DND-41 (cell line): ENCODE measurements at places on chromosomes 7 and 10.
A peak's percentile ranks its signal among the peaks of the same experiment; 100 is the strongest.

DNA sequence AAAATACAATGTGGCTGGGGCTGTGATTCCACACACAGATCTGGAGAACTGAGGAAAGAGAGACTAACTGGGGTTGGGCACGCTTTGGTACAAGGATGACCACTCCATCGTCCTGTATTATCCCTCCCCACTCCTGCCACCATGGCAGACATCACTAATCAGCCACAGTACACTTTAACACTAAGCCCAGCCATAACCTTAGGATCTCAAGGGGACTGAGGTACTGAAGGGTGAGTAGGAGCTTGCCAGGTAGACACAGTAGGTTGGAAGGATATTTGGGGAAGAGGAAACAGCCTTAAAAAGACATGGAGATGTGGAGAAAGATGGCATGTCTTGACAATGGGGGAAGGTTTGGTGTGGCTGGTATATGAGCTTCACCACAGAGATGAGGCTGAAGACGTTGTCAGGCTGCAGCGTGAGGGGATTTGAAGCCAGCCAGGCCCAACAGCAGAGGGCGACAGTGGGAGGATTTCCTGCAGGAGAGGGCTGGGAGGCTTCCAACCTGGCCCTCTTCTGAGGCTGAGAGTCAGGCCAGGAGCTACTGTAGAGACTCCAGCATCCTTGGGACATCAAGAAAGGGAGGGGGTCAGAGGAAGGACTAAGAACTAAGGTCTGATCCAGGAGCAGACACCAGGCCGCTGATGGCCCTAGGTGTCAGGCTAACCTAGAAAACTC lies 58.6 kb upstream of the COL13A1 start:
- DNase-seq = peak; percentile 12

DNA sequence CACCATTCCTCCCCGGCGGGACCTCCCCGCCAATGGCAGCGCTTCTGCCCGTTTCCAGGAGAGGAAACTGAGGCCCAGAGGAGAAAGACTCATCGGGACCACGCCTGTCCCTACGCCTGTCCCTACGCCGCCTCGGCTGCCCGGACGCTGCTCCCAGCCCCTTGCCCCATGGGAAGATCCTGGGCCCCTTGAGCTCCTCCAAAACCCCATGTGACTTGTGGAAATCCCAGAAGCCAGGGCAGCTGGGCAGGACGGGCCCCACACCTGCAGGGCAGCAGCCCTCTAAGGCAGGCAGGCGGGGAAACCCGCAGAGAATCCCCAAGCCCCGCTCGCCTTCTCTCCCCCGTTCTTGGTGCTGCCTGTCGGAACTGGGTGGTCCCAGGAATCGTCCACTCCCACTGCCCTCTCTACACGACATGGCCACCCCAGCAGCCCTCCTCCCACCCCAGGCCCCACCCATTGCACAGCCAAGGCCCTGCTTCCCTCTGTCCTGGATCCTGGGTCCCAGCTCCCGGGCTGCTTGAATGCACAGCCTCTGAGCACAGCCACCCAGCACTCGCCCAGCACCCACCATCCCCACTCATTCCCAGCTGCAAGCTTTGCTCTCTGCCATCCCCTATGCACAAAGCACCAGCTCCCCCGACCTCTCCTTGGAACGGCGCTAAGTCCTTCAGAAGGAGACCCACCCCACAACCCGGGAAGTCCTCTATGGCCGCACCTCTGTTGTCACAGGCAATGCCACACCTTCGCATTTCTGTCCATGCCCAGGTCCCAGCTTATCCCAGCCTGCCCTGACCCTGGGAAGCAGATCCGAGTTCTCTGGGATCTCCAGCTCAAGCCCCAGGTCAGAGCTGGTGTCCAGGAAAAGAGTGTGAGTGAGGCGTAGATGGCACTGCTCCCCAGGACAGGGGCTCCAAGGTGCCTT lies 50.6 kb downstream of the SLC29A4 start:
- no peak for DNase-seq

GRCh38 chr10:104340111-104340526 lies 1.9 kb upstream of the ITPRIP start:
- no peak for DNase-seq

DNA sequence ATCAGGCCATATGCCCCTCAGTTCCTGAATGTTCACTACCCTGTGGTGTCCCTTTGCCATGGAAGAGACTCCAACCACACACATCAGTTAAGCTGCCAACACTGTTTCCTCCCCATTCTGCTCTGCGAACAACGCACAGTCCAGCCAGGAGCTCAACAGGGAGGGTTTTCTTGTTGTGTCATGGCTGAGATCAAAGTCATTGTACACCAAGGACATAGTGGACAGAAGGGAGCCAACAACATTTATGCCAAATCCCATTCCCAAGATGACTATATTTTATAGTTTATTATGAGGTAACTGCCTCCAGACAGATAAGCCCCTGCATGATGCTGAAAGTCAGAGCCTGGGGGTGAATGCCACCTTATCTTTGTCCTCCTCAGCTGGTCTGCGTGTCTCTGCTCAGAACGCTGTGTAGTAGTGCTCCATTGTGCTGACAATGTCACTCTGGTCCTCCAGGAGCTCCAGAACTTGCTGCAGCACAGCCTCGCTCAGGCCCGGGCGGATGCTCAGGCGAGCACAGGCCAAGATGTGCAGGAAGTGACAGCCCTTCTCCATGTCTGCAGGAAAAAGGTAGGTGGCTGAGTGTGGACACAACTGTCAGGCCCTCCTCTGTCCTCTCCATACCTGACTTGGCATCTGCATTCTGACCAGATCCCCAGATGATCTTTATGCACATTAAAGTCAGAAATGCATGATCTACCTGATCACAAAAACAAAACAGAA lies 27.1 kb upstream of the SH3PXD2A start:
- no peak for DNase-seq

DNA sequence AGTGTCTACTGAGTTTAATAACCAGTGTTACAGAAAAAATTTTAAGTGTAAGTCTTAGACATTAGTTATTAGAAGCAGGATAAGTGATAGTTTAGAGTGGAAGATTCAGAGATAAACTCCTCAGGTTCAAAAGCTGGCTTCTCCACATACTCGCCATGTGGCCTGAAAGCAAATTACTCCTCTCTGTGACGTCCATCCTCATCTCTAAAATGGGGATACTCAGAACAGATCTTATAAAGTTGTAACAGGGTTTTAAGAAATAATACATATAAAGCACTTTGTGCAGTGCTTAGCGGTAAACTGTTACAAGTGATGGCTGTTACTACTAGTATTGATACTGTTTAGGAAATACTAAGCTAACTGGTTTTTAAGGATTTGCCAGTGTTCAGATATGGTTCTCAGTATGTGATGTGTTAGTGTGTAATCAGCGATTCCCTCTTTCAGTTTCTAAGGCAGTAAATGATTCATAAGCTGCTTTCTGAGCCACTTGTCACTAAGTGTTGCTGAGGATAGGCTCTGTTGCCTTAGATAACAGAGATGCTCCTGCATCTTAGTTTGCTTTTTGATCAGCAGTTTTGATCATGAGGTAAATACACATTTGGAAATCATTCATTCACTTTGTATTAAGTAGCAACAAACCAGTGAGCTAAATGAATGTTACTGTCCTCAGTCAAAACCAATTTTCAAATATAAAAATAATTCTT lies 58.7 kb downstream of the CYP51A1 start:
- no peak for DNase-seq

GRCh38 chr10:29946614-29946952 lies 112.8 kb downstream of the JCAD start:
- no peak for DNase-seq

GRCh38 chr10:114017271-114017670 lies 26.4 kb upstream of the ADRB1 start:
- DNase-seq = no peak

DNA sequence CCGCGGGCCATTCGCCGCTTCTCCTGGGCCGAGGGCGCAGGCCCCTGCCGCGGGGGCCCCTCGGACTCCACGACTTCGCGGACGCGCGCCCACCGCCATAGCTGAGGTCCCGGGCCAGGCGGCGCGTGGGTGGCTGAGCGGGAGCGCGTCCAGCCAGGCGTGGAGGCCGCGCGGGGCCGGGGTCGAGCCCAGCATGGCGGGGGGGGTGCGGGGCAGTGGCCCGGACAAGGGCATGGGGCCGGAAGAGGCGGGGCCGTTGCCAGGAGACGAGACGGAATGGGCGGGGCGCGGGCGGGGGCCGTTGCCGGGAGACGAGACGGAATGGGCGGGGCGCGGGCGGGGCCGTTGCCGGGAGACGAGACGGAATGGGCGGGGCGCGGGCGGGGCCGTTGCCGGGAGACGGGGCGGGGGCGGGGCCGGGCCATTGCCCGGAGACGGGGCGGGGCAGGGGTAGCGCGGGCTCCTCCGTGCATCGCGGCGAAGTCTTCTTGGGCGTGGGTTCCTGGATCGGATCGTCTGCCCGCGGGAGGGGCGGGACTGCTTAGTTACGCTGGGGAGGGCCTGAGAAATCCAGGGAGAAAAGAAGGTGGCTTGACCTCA lies 14.8 kb downstream of the ADAM8 start:
- DNase-seq = no peak

DNA sequence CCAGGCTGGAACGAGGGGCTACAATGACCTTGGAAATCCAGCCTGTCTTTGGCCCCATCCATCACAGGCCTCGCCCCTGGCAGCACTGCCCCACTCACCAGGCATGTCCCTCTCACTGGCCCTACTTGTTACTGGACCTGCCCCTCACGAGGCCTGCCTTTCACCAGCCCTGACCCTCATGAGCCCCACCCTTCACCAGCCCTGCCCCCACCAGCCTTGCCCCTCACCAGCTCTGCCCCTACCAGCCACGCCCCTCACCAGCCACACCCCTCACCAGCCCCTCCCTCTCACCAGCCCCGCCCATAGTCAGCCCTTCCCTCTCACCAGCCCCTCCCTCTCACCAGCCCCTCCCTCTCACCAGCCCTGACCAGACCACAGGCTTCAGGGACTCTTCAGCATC lies 57.8 kb downstream of the COL26A1 start:
- peak; percentile 28 for DNase-seq

DNA sequence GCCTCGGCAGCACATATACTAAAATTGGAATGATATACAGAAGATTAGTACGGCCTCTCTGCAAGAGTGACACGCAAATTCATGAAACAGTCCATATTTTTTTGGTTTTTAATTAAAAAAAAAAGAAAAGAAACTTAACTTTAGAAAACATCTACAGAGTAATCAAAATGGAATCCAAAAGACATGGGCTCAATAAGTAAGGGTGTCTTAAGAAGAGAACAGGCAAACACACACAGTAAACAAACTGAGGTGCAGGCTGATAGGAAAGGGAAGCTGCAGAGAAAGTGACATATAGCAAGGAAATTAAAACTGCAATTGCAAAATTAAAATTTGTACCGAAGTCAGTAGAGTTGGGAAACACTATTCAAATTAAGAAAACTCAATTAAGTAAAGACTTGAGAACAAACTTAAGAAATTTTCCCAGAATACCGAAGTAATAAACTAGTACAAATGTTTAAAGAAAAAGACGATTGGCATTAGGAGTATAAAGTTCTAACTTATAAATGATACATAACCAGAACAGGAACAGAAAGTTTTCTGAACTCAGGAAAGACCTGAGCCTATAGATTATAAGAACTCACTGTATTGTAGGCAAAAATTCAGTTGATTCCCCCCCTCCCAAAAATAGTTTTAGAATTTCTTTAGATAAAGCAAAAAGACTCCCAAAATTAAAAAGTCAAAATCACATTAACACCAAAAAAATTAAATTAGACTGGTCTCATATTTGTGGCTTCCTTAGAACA lies 16.3 kb downstream of the MTPN start:
- no peak for DNase-seq

- no peak for DNase-seq
Observed at GRCh38 chr10:121644501-121644900, 46.3 kb upstream of the FGFR2 start.

GRCh38 chr7:106808967-106809635 lies 56.0 kb upstream of the PIK3CG start:
- no peak for DNase-seq

DNA sequence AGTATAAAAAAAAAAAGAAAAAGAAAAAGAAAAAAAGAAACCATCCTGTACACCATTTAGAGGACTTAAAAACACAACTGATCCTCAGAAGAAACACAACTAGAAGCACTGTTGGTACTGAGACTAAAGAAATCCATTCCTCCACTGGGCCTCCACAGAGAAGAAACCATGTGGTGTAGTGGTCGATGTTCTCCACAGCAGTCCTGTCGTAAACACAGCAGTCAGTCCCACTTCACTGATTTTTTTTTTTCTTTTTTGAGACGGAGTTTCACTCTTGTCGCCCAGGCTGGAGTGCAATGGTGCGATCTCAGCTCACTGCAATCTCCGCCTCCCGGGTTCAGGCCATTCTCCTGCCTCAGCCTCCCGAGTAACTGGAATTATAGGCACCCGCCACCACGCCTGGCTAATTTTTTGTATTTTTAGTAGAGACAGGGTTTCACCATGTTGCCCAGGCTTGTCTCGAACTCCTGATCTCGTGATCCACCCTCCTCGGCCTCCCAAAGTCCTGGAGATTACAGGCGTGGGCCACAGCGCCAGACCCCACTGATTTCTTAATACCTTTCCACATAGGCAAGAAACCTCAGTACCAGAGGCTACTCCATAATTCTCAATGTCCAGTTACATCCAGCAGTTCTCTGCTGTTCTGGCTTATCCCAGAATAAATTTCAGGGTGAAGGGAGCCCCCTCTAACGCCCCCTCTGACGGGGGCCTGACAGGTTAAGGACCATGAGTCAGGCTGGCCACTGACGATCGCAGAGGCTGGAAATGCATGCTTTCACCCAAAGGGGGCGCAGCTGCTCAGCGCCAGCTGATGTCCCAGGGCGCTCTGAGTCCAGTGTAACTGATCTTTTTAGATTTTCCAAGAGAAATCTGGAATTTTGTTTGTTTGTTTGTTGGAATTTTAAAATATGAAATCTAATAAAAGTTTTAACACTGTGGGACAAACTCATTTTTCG lies 24.8 kb upstream of the FFAR4 start:
- no peak for DNase-seq

GRCh38 chr7:100826514-100827329 lies 601 bp downstream of the EPHB4 start:
- DNase-seq = no peak

- DNase-seq = no peak
Observed at GRCh38 chr7:134879815-134880475, 100.5 kb downstream of the CALD1 start.

DNA sequence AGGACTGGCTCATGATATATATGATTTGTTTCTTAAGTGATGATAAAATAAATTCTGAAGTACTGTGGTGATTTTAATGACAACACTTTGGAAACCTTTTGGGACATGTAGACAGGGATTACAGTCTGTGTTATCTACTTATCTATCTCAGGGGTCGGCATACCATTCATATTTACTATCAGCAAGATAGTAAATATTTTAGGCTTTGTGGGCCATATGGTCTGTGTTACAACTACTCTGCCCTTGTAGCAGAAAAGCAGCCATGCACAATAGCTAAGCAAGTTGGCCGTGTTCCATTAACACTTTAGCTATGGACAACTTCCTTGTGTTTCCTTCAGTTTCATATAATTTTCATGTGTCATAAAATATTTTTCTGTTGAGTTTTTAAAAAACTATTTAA lies 97.8 kb upstream of the PRPS1L1 start:
- DNase-seq = no peak

DNA sequence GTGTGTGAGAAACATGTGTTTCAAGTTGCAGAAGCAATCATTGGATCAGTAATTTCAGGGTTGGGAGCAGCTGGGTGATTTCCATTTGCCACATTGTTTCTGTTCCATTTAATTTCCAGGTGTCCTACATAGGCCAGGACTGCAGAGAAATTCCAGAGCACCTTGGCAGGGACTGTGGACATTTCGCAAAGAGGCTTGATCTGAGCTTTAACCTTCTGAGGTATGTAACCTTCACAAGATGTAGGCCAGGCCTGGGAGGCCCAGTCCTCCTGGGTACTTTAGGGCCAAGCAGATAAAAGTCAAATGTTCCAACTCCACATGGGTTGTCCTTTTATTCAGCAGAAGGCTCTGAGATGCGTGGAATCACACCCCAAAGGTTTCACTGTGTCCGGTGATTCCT lies 6.9 kb downstream of the LRMDA start:
- DNase-seq = no peak

GRCh38 chr7:115346685-115347084 lies 424.8 kb downstream of the MDFIC start:
- no peak for DNase-seq
